ENCODE measurements at places on chromosomes 1 and 21.
A peak's percentile ranks its signal among the peaks of the same experiment; 100 is the strongest.

GRCh38 chr1:234981758-234982157, 146.9 kb downstream of the TOMM20 start:
- no peak for DNase-seq

DNA sequence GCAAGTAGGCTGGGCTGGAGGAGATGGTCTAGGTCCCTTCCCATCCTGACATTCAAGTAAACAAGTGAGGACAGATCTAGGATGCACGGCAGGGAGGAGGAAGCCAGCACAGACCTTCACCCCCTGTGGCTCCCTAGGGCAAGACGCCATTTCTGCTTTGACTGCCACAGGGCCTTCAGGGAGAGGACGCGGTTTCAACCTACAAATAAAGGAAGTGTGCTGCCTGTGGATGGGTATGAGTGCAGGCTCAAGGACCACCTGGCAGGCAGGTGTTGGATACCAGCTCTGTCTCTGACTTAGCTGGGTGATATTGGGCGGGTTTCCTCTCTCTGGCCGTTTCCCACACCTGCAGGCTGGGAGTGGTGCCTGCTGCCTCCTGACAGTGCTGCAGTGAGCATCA, 16.2 kb downstream of the SLC2A1 start:
- no peak for DNase-seq

GRCh38 chr1:109890115-109890953, 20.3 kb upstream of the CSF1 start:
- DNase-seq: no peak

- DNase-seq: no peak
These were observed 260.5 kb downstream of the KCNJ6 start for GRCh38 chr21:37655611-37656300.

- peak; percentile 14 for DNase-seq
These were observed 21.1 kb downstream of the CACNA1E start for GRCh38 chr1:181504399-181504842.

- peak; percentile 89 for DNase-seq
These were observed 104.8 kb downstream of the RERE start for GRCh38 chr1:8712413-8713231.

DNA sequence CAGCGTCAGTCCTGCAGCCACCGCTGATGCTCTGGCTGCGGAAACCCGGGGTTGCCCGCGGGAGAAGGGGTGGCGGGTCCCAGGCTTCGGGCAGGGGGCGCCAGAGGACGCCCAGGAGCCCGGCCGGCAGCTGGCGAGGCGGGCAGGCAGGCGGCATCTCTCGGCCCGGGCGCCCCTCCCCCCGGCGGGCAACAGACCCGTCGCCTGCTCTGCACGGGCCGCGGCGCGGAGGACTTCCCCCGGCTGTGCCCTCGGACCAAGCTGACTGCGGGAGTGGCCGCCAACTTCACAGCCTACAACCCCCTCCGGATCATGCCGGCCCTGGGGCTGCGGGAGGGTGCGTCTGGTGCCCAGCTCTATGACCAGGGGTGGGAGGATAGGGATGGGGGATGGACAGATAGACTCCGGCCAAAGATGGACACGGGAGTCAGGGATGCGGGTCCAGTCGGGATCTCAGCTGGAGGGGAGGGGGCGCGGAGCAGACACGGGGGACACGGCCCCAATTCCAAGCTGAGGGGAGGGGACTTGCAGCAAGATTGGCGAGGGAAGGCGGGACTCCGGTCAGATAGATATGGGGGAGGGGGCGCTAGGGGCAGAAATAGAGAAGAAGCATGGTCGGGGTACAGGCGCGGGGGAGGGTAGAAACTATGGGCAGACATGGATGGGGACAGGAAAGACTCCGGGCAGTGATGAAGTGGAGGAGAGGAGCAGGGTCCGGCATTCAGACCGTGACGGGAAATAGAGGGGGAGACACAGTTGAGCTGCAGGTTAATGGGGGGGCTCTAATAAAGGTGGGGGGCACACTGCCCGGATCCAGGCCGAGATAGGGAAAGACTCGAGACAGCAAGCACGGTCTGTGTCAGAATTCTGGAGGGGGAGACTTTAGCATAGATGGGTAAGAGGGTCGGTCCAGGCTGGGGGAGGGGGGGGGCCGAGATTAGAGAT, 1.1 kb downstream of the ADGRB2 start:
- DNase-seq: peak; percentile 28

DNA sequence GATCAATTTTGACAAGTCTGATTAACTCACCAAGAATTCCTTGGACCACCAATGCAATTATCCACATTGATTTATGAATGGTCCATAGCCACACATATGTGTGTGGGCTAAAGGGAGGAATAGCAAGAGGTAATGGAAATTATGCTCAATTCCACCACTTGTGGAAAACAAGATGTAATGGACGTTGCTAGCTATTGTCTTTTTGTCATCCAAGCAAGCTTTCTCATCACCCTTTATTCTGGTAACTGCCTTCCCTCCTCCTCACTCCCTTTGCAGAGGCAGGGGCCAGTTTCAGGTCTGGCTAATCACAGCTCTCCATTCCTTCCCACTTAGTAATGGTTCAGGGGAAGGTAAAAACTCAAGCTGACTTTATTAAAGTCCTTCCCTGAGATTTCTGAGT, 24.7 kb upstream of the RAB3GAP2 start:
- peak; percentile 6 for DNase-seq

DNA sequence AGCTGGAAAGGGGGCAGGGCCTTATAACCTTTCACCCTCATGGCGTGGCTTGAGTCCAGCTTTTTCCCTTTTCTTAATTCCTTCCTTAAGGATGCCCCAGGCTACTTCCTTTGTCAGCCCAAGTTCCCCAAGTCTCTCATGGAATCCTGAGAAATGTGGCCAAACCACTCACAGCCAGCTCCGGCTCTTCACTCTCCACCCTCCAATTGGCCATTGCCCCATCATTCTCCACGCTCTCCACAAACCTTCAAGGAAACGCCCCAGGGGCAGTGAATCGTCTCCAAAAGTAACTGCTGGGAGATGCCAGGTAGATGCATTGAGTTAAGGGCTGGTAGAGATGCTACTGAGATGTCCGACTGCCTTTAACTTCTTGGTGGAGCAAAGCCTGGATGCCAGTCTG, 113.5 kb upstream of the CD34 start:
- no peak for DNase-seq

DNA sequence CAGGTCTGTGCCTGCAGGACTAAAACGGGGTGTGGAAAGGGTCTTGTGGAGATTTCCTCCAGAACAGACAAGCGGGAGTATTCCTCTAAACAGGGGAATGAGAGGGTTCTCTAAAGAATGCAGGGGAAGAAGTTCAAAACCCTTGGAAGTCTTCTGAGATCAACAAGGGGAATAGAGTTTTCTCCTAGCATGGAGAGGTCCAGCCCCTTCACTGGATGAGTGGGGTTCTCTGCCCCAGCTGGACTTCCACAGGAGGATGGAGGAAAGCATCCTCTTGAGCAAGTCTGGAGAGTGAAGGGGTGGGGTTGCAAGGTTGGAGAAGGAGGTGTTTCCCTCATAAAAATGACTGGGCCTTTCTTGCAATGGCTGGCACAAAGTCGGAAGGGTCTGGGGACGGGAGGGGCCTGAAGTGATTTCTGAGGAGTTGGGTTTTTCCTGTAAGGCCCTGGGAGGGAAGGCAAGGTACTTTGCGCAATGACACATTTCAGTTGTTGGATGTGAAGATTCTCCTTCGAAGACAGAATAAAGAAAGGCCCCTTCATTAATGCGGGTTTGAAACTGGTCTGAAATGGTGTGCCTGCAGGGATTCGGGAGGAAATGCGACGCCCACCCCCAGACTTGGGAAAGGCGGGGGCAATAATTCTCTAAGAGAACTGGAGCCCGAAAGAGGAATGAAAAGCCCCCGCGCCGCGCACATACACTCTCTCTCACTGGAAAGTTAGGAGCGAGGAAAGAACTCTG, 884 bp downstream of the SPATA6 start:
- no peak for DNase-seq

- DNase-seq: no peak
These were observed 11.6 kb upstream of the DNAJC6 start for GRCh38 chr1:65297706-65298105.

GRCh38 chr1:147225193-147225730, at the start of gene FMO5:
Gene FMO5, minus strand, starts transcription at chr1:147225339. Its CDS starts 310 bp downstream, at chr1:147225029.
- peak; percentile 69 for DNase-seq

DNA sequence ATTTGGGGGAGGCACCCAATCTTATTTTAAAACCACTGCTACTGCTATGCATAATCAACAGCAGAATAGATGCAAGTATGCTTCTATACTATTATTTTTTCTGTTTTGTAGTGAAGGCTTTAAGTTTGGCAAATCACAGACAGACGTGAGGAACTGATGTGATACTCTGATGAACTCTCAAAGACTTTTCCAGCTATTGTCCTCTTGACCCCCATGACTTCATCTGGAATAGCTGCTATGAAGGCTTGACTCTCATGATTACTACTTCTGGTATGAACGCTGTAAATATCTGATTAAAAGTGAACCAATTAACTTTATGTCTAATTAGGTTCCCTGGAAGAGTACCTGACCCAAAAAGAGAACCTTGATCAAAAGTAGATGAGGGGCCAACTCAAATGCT, 49.1 kb downstream of the EYA3 start:
- DNase-seq: peak; percentile 68

- DNase-seq: peak; percentile 38
These were observed 67.7 kb downstream of the MACF1 start for GRCh38 chr1:39272027-39272797.

DNA sequence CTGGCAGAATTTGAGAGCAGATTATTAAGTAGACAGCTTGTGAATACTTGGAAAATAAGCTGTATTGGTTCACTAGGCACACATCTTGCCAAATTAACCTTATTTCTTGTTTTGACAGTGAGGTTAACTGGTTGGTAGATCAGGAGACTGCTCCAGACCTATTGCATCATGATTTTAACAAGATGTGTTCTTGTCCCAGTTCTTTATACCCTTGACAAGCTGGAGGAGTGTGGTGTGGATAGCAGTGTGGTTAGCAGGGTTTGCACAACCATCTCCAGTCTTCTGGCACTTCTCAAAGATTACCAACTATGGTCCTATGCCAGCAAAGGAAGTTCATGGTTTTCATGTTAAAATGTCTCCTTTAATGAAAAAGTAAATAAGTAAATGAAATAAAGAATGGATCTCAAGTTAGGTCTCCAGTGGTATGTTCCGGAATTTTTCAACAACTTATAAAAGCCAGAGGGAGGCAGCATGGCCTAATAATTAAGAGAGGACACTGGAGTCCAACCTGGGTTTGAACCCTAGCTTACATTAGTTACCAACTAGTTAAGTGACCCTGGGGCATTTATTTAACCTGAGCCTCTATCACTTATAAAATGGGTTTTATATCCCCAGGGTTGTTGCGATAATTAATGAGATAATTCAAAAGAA, 34.1 kb downstream of the DDX20 start:
- peak; percentile 37 for DNase-seq

- peak; percentile 34 for DNase-seq
These were observed 12.2 kb upstream of the PPIH start for GRCh38 chr1:42646056-42646455.

GRCh38 chr1:150537732-150538684, 11.2 kb upstream of the ADAMTSL4 start:
- DNase-seq: peak; percentile 85

DNA sequence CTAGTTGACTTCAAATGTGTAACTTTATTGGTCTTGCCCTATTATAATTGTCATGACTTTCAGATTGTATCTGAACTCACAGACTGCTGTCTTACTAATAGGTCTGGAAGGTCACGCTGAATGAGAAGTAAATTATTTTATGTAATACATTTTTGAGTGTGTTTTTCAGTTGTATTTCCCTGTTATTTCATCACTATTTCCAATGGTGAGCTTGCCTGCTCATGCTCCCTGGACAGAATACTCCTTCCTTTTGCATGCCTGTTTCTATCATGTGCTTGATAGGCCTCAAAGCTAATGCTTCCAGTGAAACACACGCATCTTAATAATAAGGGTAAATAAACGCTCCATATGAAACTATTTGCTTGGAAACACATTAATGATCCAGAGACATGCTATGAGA, 7.3 kb downstream of the RGS4 start:
- no peak for DNase-seq

GRCh38 chr21:32918478-32919120, 107.1 kb upstream of the OLIG2 start:
- no peak for DNase-seq

- DNase-seq: no peak
These were observed 107.2 kb downstream of the RGS2 start for GRCh38 chr1:192916021-192916420.

DNA sequence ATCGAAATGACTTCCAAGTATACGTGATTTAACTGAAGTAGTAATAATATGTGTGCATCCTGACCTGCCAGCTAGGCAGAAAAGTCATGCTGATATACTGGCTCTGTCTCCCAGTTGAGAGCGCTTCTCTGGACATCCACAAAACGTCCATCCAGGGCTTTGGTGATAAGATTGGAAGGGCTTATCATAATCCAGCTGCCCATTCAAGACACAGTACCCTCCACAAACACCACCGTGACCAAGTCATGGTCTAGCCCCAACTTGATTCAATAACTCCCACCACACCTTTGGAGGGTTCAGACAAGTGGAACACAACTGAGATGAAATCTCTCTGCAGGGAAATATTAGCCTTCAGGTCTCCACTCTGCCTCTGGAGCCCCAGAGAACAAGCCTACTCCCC, 76.2 kb downstream of the CD46 start:
- DNase-seq: no peak

- peak; percentile 86 for DNase-seq
These were observed 111.4 kb downstream of the HLX start for GRCh38 chr1:220990427-220991339.

GRCh38 chr1:209406168-209406567, 177.3 kb upstream of the CAMK1G start:
- peak; percentile 46 for DNase-seq

DNA sequence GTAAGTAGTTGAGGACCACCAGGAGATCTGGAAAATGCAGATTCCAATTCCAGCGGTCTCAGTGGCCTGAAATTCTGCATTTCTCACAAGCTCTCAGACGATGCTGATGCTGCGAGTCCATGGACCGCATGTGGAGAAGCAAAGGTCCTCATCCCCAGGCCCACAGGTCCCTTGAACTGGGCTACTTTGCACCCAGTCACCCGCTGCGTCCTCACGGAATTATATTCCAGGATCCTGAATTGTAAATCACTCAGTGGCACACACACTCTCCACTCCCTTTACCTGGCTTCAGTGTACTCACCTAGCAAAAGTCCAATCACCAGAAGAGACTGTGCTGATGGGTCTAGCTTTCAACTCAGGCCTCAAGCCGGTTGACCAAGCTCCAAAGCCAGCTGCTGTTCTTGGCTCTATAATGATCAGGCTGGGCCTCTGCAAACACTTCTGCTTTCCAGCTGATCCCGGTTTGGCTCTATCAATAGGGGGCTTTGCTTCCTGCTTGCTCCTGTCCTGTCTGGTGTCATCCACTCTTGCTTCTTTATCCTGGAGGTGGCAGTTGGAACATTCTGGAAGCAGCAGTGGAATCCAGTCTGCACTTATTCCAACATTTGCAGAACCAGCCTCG, 904 bp upstream of the RPL22 start:
- no peak for DNase-seq

- DNase-seq: no peak
These were observed 370.9 kb downstream of the PTPRU start for GRCh38 chr1:29607236-29607635.

- DNase-seq: no peak
These were observed 128.7 kb downstream of the PPIAL4G start for GRCh38 chr1:148354284-148354912.

- DNase-seq: no peak
These were observed 77.1 kb downstream of the PIK3CD start for GRCh38 chr1:9728451-9729295.

- peak; percentile 97 for DNase-seq
These were observed 2.0 kb downstream of the ADAMTS1 start for GRCh38 chr21:26842974-26843932.

All from iris pigment epithelial cell (primary cell).